ENCODE measurements at places on chromosomes 6 and 20.

- no peaks in the 10 kb centered on the region for H3K36me3 ChIP-seq
- no peak overlapping the region for H3K27ac ChIP-seq
- H3K4me1 ChIP-seq: no peaks in the 10 kb centered on the region
- H3K4me3 ChIP-seq: no peak overlapping the region
- H3K27me3 ChIP-seq: no peaks in the 10 kb centered on the region
Measured at GRCh38 chr6:105250533-105250932, 70.7 kb upstream of the POPDC3 start.

GRCh38 chr6:56863366-56863765 is 91.5 kb upstream of the BEND6 start:
- H3K27me3 ChIP-seq: no peaks in the 10 kb centered on the region
- H3K36me3 ChIP-seq: no peaks in the 10 kb centered on the region
- DNase-seq: no peak
- no peak overlapping the region for H3K4me3 ChIP-seq
- peaks cover 6% of the 10 kb centered on the region for H3K4me1 ChIP-seq

DNA sequence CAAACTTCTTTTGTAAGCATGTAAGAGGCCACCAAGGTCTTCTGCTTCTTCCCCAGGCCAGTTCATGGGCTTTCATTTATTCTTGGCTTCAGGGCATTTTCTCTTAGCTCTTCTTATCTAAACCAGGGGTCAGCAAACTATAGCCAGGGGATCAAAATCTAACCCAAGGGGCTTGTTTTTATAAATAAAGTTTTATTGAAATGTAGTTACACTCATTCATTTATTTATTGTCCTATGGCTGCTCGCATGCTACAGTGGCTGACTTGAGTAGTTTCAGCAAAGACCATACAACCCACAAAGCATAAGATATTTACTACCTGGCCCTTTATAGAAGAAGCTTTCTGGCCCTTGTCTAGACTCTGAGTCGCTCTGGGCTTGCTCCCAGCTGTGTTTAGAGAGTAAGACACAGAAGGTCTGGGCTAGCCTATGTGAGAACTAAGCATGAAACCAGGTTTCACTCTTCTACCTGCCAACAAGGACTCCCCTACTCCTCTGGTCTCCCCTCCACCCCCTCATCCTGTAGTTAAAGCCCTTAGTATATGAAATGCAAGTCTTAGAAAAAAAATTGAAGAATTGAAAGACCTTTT is 43.2 kb downstream of the KHDC1L start:
- no peak for DNase-seq
- H3K27me3 ChIP-seq: no peaks in the 10 kb centered on the region

GRCh38 chr20:17888044-17888443 is 80.5 kb downstream of the SNX5 start:
- H3K27ac ChIP-seq: no peak overlapping the region
- H3K4me1 ChIP-seq: no peaks in the 10 kb centered on the region
- no peak overlapping the region for H3K4me3 ChIP-seq
- no peaks in the 10 kb centered on the region for H3K36me3 ChIP-seq

DNA sequence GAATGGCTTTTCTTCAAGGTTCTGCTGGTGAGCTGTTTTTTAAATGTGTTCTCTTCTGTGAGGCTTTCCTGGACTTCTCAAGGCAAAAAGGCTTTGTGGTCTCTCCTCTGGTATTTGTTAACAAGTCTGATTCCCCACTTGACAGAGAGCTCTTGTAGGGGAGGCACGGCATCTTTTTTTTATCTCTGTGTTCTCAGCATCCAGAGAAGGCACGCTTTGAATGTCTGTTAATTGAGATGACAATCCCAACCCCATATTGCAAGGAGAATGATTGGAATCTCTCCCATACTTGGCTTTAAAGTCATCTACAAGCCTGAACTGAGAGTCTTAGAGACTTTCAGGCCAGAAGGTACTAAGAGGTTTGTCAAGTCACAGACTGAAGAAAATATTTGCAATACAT is 22.6 kb downstream of the EDN1 start:
- no peaks in the 10 kb centered on the region for H3K36me3 ChIP-seq
- DNase-seq: no peak
- H3K4me1 ChIP-seq: no peaks in the 10 kb centered on the region
- no peak overlapping the region for H3K4me3 ChIP-seq
- no peaks in the 10 kb centered on the region for H3K27me3 ChIP-seq

GRCh38 chr6:6820641-6821238 is 232.2 kb downstream of the LY86 start:
- H3K36me3 ChIP-seq: no peaks in the 10 kb centered on the region
- H3K27me3 ChIP-seq: no peaks in the 10 kb centered on the region
- H3K27ac ChIP-seq: no peak overlapping the region
- peaks cover 16% of the 10 kb centered on the region for H3K4me1 ChIP-seq
- DNase-seq: peak; percentile 33

DNA sequence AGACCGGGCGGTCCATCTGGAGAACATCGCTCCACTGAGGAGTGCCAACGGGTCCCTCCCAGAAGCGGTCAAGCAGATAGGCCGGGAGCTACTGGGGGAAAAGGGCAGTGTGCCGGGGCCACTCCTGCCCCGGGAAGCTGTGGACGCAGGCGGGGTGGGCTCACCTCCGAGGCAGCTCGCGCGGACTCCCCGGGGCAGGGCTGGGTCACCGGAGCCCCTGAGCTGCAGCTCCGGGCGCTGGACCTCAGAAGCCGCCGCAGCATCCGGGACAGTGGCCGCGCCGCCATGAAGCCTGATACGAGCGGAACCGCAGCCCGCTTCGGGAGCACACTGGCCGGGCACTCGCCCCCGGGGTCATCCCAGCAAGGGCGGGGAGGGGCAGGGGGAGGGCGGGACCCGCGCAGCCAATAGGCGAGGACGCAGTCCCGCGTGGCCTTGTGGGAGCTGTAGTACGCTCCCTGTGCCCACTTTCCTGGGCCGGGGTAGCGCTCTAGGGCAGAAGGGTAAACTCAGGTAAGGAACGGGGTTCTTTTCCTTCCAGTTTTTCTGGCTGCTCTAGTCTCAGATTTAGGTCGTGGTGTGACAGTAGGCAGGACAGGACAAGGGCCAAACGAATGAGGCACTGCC is at the start of gene MOCS1:
Gene MOCS1, minus strand, starts transcription at position 332 of the 627 bp plus-strand sequence. Its CDS starts 45 bp downstream, at position 287.
- no peaks in the 10 kb centered on the region for H3K27me3 ChIP-seq
- H3K36me3 ChIP-seq: no peaks in the 10 kb centered on the region
- H3K27ac ChIP-seq: no peak within 1 kb of the TSS

GRCh38 chr6:22737331-22737730 is 168.0 kb downstream of the HDGFL1 start:
- H3K4me3 ChIP-seq: no peak overlapping the region
- peak; percentile 64 for DNase-seq
- no peaks in the 10 kb centered on the region for H3K36me3 ChIP-seq
- H3K4me1 ChIP-seq: peaks cover 4% of the 10 kb centered on the region
- no peak overlapping the region for H3K27ac ChIP-seq

GRCh38 chr6:34514593-34515472 is 41.3 kb downstream of the SPDEF start:
- peak; percentile 69 for DNase-seq
- H3K4me1 ChIP-seq: peaks cover 8% of the 10 kb centered on the region
- peak overlapping the region; percentile 66 for H3K4me3 ChIP-seq
- H3K27me3 ChIP-seq: no peaks in the 10 kb centered on the region

DNA sequence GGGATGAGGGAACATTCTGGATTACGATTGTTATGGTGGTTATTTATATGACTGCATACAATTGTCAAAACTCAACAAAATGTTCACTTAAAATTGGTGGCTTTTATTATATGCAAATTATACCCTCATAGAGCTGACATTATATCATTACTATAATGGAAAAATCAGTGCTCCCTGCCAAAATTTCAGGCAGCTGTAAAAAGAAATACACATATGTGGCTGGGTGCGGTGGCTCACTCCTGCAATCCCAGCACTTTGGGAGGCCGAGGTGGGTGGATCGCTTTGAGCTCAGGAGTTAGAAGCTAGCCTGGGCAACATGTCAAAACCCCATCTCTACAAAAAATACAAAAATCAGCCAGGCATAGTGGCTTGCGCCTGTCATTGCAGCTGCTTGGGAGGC is 75.8 kb upstream of the SULF2 start:
- H3K27ac ChIP-seq: no peak overlapping the region
- H3K4me1 ChIP-seq: peaks cover 6% of the 10 kb centered on the region
- no peaks in the 10 kb centered on the region for H3K27me3 ChIP-seq
- no peaks in the 10 kb centered on the region for H3K36me3 ChIP-seq

- H3K27me3 ChIP-seq: peaks cover 2% of the 10 kb centered on the region
- no peak for DNase-seq
- H3K4me3 ChIP-seq: no peak overlapping the region
- H3K27ac ChIP-seq: no peak overlapping the region
- H3K4me1 ChIP-seq: peaks cover 13% of the 10 kb centered on the region
Measured at GRCh38 chr6:106097411-106098231, 11.5 kb downstream of the PRDM1 start.

DNA sequence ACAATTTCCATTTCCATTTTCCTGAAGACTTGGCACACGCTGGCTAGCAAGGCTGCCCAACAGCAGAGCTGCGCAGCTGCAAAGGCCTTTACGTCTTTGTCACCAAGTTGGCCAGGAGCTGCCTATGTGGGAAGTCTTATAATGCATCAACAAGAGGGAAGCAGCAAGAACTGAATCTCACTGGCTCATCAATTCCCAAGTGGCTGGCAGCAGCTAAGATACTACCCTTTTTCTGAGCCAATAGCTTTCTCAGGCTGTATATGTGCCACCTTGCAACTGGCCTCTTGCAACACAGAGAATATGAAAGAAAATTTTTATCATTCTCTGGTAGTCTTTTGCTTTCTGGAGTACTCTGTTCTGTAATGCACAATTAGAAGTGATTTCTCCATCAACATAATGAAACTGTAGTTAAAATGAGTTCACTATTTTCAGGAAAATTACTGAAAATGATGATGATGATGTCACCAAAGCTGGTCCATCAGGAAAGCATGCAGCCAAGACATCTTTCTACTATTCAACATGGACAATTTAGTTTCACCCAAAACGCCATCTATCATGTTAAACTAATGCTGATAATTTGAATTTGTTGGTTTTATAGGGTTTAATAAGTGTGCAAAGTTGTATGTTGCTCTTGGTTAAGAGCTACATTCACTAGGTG is 97.3 kb upstream of the FOXA2 start:
- DNase-seq: no peak
- H3K27me3 ChIP-seq: no peaks in the 10 kb centered on the region
- no peak overlapping the region for H3K4me3 ChIP-seq
- H3K4me1 ChIP-seq: no peaks in the 10 kb centered on the region
- H3K27ac ChIP-seq: no peak overlapping the region

DNA sequence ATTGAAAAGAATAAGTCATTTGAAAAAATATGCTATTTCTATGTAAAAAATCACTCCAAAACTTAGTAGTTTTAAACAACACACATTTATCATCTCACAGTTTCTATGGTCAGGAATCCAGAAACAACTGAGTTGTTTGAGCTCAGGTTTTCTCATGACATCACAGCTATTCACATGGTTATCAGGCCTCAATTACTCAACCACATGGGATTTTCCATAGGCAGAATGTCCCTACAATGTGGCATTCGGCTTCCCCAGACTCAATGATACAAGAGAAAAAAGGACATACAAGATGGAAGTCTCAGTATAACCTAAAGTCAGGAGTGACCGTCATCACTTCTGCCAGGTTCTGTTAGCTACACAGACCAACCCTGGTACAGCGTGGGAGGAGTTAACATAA is 3.4 kb upstream of the SLC35D3 start:
- peaks cover 38% of the 10 kb centered on the region for H3K27me3 ChIP-seq
- no peak for DNase-seq
- no peaks in the 10 kb centered on the region for H3K36me3 ChIP-seq
- H3K4me1 ChIP-seq: peaks cover 4% of the 10 kb centered on the region
- no peak overlapping the region for H3K4me3 ChIP-seq
- no peak overlapping the region for H3K27ac ChIP-seq

DNA sequence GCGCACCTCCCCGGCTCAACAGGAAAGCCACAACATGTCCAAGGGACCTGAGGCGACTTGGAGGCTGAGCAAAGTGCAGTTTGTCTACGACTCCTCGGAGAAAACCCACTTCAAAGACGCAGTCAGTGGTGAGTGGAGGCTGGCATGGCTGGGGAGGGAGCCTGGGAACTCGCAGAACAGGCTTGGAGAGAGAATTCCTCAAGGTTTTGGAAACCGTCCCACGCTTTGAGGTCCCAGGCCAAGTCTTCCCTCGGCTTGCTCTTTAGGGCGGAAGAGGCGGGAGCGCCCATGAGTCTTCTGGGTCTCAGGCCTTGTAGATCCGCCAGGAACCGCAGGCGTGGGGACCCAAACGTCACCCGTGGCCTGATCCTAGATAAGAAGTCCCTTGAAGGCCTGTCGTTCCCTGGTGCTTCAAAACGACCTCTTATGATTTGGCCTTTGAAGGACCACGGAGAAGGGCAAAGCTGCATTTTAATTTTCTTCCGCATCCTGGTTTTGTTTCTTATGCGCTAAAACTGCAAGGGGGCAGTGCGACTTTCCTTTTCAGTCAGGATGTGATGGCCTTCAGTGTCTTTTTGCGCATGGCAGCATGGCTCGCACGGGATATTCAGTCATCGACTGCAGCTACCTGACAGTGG is 2.0 kb downstream of the LAMP5 start:
- H3K4me1 ChIP-seq: peaks cover 13% of the 10 kb centered on the region
- DNase-seq: no peak
- peaks cover 94% of the 10 kb centered on the region for H3K27me3 ChIP-seq
- no peak overlapping the region for H3K27ac ChIP-seq

DNA sequence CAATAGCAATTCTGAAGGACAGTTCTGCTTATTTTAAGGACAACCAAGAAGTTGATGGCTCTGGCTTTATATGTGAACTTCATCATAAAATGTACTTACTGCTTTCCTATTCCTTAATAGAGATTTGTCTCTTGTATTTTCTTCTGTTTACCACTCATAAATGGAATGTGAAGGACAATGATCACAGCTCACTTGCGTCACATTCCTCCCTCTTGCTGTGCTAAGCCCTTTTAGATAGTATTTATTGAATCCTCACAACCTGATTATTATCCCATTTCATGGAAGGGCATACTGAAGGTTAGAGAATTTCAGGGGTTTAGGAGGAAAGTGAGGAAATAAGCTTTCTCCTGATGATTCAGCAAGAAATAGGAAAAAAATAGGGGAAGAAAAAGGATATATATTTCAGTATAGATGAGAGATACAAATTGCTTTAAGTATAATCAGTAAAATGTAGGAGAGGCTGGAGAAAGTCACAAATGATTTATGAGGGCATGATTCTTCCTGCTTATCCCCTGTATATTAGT is 132.9 kb downstream of the AIG1 start:
- no peak overlapping the region for H3K27ac ChIP-seq
- no peaks in the 10 kb centered on the region for H3K27me3 ChIP-seq
- H3K4me3 ChIP-seq: no peak overlapping the region
- no peaks in the 10 kb centered on the region for H3K4me1 ChIP-seq
- DNase-seq: no peak

GRCh38 chr20:16457514-16457913 is 115.7 kb downstream of the KIF16B start:
- H3K36me3 ChIP-seq: no peaks in the 10 kb centered on the region
- no peak overlapping the region for H3K27ac ChIP-seq
- H3K27me3 ChIP-seq: no peaks in the 10 kb centered on the region
- DNase-seq: no peak

- no peak for DNase-seq
- H3K4me1 ChIP-seq: peaks cover 1% of the 10 kb centered on the region
- H3K36me3 ChIP-seq: no peaks in the 10 kb centered on the region
- H3K27me3 ChIP-seq: peaks cover 24% of the 10 kb centered on the region
- H3K27ac ChIP-seq: no peak overlapping the region
Measured at GRCh38 chr6:44289726-44290260, 19.5 kb downstream of the TMEM151B start.

Data from neuronal stem cell (in vitro differentiated cells).